ENCODE measurements at places on chromosomes 2 and 18.

GRCh38 chr2:20647211-20647610 lies 3.7 kb downstream of the HS1BP3 start:
- no peak for DNase-seq

- no peak for DNase-seq
These were observed 287.2 kb downstream of the CYP26B1 start for GRCh38 chr2:71860381-71860926.

DNA sequence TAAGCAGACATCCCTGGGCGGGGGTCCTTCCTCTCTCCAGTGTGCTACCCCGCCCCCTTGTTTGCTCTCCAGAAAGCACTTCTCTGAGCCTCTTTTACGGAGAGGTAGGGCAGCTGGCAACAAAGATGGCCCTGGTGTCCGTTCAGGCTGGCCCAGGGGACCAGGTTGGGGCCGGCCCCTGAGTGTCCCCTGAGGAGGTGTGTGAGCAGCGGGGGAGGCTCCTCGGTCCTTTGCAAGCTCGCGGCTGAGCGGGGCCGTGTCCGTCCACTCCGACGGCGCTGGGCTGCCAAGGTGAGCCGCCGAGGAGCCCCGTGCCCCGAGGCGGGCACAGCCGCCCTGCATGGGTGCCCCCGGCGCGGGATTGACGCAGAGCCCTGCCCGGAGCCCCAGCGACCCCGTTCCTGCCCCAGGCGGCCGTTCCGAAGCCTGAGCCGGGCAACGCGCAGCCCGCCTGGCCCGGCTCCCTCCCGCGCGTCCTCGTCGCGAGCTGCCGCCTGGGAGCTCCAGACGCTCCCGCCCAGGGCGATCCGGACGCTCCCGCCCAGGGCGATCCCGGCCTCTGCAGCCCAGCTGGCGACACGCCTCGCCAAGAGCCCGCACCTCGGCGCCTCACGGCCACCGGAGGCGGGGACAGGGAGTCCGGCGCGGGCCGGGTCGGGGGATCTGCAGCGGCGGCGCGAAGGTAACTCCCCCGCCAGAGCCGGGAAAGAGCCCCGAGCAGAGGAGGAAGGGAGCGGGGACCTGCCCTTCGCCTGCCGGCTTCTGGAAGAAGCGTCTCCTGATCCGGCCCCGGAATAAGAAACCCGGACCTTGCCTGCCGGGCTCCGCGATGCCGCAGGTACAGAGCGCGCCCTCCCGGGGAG lies at the start of gene PROKR1:
TSS of gene PROKR1 (plus strand) at position 569 of the 863 bp plus-strand sequence. CDS start 2,243 bp downstream, outside the sequence.
- no peak for DNase-seq

DNA sequence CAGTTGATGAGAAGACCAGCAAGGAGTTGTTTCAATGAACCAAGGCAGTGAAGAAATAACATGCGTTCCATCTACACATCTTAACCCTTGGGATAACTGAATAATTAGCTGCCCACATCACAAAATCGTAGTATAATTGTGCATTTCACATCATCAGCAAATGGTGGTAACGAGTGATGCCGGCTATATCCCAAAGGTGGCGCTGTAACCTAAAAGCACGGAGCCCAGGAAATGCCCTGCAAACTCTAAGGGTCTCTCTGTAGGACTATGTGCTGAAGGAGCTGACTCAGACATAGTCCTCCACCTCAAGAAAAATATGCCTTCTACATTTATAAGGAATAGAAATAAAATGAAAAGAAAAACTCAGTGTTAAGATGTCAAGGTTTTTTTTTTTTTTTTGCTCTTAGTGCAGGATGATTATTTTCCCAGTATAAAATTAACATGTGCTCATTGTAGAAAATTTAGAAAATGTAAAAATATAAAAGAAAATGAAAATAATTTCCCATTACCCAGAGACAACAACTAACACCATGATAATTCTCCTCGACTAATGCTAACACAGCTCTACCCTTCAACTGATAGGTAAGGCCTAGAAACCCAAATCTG lies 23.1 kb upstream of the DSG3 start:
- no peak for DNase-seq

DNA sequence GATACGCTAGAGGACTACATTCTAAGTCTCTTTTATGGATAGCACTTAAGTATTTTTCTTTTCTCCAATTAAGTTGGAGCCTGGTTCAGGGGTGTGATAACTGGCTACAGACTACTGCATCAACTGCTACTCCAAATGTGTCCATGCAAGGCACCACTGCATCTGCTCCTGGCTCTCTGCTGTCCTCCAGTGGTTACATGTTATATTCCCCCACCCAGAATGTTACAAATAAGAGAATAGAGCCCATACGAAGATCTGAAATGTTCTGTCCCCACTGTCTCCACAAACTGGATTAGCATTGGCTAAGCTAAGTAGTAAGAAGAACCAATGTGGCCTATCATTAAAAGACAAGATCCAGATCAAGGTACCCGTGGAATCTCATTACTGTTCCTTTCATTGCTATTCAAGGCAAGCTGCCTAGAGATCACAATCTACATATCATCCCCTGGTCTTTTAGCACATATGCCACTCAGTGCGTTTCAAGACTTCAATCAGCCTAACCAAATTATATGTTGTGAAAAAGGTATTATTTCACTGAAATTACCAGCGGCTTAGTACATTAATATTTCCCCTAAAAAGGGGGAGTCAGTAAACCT lies 308.3 kb upstream of the SLC8A1 start:
- peak; percentile 18 for DNase-seq

DNA sequence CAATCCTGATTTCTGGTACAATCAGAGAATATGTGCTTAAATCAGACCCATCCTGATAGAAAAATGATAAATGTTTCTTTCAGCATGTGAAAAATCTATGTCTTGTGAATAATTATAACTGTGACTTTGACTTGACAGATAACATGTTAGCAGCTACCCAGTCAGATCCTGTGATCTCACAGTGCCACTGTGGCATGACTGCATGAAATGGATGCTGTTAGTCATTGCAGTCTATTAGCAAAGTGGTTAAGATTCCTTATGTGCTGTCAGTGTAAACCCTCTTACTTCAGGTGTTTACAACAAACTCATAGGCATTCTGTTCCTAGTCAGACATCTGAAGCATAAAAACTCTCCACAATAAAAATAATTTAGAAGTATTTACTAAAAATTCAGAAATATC lies 244.6 kb upstream of the RND3 start:
- DNase-seq, result no peak

DNA sequence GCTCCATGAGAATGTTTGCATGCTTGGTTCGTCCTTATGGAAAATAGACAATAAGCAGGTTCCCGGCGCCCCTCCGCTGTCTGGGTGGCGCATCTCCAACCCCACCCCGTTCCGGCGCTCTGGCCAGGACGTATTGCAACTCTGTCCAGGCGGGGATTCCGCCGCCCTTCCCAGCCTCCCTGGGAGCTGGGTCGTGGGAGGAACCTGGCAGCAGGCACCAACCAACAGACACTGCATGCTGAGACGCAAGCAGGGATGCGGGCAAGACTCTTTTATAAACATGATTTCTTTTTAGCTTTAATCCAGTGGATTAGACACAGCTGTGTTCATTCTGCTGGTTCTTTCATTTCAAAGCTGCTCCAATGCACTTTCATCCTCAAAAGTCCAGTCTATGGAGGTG lies 240.2 kb downstream of the SH3BP4 start:
- DNase-seq, result peak; percentile 44

DNA sequence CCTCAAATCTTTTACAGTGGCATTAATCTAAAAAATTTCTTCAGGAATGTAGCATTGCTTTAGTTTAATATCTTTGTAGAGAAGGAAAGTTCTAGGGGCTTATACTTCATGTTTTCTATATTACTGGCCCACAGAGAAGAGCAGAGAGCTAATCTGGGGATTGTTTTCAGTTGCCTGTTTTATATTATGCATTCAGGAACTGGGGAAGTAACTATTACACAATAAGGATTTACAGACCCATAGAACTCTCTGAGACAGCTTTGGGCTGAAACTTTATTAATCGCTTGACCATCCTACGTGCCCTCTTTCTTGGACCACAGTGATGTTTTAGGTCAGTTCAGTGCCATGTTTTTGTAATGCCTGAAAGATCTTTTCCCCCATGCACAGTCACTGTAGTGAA lies 29.9 kb downstream of the BIRC6 start:
- DNase-seq, result no peak

- DNase-seq, result no peak
These were observed 483.8 kb downstream of the TDRD15 start for GRCh38 chr2:21607572-21607971.

DNA sequence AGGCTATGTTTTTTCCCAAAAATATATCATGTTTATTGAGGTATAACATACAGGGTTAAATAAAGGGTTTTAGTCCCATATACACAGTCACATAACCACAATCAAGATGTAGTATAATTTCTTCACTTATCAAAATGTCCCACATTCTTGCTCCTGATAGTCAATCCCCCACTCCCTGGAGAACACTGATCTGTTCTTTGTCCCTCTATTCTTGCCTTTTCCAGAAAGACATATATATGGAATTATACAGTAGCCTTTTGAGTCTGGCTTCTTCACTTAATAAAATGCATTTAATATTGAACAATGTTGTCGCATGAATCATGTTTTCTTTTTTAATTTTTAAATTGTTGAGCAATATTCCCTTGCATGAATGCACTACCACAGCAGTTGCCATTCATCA lies 1059.7 kb downstream of the TSN start:
- no peak for DNase-seq

DNA sequence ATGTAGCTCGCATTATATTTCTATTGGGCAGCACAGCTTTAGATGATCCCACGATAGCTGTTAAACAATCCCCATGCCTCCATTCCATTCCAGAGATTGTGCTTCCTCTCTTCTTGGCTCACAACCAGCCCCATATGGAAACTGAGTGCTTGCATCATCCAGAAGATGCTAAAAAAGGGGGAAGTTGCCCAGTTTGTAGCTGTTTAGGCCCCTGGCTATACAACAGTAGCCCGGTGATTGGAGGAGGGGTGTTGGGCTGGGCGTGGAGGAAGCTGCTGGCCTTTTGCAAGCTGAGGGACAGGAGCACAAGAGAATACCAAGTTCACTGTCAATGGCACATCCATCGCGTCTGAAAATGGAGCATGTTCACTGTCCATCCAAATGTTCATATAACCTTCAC lies 360.2 kb downstream of the ALK start:
- DNase-seq, result no peak

Data from uterus (tissue), 4 donors.